Central memory CD4-positive, alpha-beta T cell (primary cell): ENCODE measurements at places on chromosomes 6 and 20.

- no peak for DNase-seq
These were observed 8.3 kb downstream of the NT5E start for GRCh38 chr6:85458184-85458583.

GRCh38 chr6:112190164-112190563 lies 64.2 kb downstream of the LAMA4 start:
- DNase-seq, result no peak

- no peak for DNase-seq
These were observed 18.3 kb downstream of the SESN1 start for GRCh38 chr6:109076377-109076776.

DNA sequence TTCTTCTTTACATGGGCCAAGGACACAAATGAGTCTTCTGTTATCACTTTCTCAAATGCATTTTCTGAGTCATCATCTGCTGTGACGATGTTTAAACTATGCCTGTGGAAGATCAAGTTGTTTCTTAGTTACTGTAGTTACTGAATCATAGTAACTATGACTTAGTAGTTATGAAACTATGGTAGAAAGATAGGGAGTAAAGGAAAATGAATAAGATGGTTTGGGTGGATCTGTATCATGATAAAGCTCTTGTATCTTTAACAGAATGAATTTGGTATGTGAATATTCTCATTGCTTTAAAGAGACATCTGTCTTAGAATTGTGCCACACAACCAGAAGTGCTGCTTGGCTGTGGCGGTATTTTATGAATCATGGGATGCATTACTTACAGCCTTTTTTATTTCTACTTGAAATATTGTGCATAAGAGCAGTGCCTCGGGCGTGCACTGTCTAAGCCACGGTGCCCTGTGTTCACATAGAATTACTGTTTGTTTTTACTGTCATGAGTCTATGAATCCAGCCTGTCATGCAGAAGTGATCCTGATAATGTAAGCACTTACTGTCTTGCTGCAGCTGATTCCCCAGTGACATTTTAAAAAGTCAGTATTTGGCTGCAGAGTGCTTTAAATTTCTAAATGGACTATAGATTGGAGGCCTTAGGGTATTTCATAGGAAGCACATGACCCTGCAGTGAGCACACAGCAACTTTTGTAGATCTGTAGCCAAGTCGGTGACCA lies 215.2 kb downstream of the TMEM242 start:
- no peak for DNase-seq

DNA sequence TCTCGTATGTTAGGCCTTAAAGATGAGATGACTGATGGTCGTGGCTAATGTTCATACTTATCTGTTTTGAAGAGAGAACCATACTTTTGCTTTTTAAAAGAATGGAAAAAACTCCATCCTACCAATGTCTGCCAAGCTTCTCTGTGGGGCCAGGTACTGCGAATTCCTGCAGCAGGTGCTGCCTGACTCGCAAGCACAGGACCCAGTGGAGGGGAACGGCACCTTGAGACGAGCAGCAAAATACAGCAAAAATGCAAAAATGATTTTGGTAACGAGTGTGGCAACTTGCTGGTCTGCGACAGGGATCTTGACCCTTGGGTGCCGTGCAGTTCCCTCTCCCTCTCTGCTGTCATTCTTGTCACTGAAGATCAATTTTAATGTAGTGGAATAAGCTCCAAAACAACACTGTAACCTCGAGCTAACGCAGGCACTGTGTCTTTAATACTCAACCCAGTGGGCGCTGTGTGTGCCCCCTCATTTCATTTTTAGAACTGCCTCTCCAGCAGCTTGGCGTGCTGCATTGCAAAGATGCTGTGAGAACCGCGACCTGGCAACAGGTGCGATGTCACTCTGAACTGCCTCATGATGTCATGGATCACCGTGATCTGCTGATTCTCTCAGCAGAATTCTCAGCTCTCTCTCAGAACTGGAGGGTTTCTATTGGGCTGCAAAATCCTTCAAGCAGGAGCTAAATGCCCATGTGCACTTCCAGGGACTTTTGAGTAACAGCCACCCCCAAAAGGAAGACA lies 51.6 kb downstream of the RAMACL start:
- DNase-seq, result no peak

DNA sequence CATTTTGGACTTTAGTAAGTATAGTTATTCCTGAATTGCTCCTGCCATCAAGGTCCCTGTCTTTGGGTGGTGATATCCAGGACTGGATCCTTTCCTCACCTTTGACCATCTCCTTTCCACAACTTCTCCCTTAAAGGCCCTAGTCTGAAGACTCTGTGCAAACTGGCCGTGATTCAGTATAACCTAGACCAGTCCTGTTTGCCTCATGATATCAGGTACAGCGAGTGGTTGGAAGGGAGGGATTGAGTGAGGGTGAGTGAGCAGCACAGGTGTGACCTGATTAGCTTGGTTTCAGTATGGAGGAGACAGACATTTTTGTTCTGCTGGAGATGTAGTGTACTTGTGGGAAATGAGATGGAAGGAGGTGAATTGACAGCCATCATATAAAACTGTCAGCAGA lies 2.3 kb upstream of the RRP36 start:
- DNase-seq, result no peak

DNA sequence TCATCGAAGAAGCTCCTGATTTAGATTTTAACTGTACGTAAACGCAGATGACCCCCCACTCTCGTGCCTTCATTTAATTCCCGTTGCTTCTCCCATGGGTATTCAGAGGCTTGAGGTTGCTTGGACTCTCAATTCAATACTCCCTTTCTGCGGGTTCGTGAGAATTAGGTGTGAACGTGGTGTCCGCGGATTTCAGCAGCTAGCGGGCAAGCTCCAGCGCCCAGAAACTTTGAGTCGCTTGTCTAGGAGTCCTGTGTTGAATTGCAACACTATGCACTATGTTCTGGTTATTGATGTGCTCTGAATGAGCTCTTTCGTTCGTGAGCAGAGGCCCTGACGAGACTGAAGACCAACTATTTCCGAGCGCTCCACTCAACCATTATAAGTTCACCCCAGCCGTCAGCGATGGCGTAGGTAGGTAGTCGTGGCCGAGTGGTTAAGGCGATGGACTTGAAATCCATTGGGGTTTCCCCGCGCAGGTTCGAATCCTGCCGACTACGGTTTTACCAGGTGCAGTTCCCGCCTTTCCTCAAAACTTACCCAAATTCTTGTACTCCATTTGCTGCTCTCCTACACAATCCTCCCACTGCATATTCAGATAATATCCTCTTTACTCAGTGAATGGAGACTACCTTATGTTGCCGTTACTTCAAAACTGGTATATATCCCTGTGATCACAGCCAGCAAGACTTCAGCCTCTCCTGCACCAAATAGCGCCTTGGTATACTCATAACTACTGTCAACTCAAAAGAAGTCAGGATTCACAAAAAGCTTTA lies 72.6 kb upstream of the ZNF184 start:
- no peak for DNase-seq

GRCh38 chr20:41733151-41733550 lies 115.0 kb upstream of the CHD6 start:
- no peak for DNase-seq

- DNase-seq, result no peak
These were observed 127.0 kb upstream of the CDH4 start for GRCh38 chr20:61125076-61125475.

GRCh38 chr6:125246566-125246965 lies 55.2 kb downstream of the HDDC2 start:
- DNase-seq, result no peak

DNA sequence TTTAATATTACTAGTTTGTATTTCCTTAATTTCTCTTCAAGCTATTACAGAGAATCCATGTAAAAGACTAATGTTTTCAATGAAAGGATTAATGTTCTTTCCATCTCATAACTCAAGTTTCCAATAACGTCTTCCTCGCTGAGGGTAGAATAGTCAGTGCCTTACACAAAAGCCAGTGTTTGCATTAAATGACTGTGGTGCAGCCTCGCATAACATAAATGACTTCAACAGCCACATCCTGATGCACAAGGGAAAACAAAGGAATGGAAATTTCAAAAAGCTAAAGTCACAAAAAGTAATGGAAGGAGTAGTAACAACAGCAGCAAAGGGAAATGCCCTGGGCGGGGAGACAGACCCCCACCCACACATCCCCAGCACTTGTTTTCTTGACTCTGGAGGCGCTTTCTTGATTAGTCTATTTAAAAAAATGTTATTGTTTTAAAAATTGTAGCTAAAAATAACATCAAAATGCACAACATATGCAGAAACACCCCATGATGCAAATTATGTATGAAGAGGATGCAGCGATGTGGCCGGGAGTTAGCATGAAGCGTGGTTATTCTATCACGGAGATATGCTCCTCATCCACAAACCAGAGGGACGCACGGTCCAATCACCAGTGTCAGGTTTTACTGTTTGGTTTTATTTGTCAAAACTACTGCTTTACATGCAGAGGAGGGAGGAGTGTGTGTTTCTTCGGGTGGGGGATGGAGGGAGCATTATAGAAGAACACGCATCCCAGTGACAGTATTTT lies 228.6 kb downstream of the GMPR start:
- DNase-seq, result no peak

DNA sequence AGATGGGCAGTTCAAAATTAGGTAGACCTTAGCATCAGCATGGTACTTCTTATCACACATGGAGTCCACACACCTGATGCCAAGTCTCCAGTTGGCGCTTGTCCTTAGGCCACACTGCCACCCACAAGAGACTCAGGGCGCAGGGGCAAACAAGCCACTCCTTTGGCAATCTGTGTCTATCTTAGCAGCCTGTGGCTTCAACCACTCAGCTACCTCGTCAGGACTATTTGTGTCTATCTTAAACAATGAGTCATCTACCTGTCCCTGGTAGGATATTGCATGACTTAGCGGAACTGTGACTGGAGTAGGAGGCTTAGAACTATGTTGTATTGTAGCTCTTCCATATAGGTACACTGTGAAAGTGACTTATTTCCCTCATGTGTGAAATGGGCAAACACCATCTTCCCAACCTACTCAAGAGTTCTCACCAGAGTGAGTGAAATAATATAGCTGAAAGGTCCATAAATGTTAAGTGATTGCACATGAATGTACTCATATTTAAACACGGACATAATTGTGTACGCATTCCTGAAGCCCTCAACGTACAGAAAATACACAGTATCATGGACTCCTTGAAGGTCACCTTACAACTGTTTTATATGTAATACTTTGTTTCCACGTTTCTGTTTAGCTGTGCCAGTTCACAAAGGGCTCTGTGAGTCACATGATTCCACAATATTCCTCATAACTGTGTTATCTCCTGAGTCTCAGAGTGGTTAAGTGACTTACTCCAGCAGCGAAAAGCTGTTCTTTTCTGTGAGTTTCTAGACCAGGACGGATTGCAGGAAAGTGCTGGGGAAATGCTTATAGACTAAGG lies 1.6 kb downstream of the TRIM27 start:
- DNase-seq, result no peak

DNA sequence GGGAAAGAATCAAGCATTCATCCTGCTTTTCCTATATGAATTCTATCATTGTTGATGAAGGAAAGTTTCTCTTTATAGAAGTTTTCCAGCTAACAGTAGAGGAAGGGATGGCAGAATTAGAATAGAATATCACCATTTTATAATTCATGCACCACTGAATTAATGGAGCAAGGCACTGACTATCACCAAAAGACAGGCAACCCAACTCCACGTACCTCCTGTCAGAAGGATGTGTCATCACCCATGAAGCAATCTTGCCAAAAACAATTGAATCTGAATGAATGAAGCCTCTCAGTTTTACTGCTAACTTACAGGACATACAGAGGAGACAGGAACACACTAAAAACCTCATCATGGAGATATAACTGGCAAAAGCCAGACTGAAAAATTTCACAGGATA lies 122.4 kb downstream of the NFATC2 start:
- DNase-seq, result no peak

DNA sequence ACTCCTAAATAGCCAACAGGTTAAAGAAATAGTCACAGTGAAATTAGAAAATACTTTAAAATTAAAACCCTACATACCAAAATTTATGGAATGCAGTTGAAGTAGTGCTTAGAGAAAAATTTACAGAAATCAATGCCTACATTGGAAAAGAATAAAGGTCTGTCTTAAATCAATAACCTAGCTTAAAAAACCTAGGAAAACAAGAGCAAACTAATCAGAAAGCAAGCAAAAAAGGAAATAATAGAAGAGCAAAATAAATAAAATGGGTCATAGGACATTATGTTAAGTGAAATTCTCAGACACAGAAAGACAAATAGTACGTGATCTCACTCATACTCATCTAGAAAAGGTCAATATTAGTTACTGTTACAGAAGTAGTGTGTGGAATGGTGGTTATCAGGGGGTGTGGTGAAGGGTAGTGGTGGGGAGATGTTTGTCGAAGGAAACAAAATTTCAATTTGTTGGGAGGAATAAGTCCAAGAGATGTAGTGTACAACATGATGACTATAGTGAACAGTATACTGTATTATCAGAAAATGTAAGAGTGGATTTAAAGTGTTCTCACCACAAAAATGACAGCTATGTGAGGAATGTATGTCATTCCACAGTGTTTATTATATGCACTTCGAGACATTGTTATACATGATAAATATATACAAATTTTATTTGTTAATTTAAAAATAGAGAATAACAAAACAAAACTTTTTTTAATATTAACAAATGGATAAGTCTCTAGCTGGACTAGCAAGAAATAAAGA lies 423.6 kb downstream of the CDH26 start:
- DNase-seq, result no peak

DNA sequence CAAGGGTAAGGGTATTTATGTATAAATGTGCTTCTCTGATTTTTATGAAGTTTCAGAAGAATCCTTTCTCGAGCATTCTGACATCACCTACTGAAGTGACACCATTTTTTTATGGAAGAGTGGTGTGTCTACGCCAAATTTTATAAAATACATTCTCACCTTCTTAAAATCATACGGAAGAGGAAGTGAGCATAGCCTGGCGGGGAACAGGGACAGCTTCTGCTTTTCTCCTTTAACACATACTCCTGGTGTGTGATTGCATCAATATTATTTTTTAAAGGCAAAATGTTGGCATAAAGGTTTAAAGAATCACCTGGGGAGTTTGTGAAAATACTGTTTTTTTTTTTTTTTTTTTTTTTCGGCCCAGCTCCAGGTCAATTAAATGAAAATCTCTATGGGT lies 733.6 kb upstream of the MAN1A1 start:
- no peak for DNase-seq

GRCh38 chr20:37927410-37928095 lies 24.6 kb downstream of the VSTM2L start:
- no peak for DNase-seq

GRCh38 chr6:150138638-150139037 lies 4.2 kb upstream of the PPP1R14C start:
- DNase-seq, result no peak
